Endothelial cell (in vitro differentiated cells): ENCODE measurements at places on chromosomes 16 and 17. TPM values are rescaled to one million over a fixed set of nuclear protein-coding genes. Genes with fewer than 3 reads are reported as not detected.

DNA sequence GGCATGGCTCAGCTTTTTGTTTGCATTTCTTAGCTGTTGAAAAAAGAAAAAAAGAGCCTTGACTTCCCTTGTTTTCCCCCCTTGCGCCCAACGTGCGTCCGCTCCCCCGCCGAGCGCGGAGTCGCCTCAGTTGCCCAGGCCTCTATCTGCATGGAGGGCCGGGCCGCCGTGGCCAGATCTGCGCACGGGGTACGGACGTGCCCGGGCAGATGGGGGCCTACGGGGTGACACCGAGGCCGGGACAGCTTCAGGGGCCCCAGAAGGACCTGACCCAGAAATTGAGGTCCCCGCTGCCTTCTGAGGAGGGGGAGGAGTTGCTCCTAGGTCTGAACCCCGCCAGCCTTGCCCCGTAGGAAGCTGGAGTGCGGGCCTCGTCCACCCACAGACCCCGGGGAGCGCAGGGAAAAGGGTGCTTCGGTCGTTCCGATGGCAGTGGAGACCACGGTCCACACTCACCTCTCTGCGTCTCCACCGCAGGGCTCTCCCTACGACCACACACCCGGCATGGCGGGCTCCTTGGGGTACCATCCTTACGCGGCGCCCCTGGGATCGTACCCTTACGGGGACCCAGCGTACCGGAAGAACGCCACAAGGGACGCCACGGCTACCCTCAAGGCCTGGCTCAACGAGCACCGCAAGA lies 1.5 kb downstream of the IRX5 start:
- H3K36me3 ChIP-seq: no peaks in the 10 kb centered on the region
- no peak overlapping the region for H3K27ac ChIP-seq
- H3K4me3 ChIP-seq: peak overlapping the region; percentile 88
- peaks cover 37% of the 10 kb centered on the region for H3K27me3 ChIP-seq
- H3K4me1 ChIP-seq: peaks cover 38% of the 10 kb centered on the region

- DNase-seq: no peak
- peaks cover 8% of the 10 kb centered on the region for H3K27me3 ChIP-seq
- peaks cover 10% of the 10 kb centered on the region for H3K4me1 ChIP-seq
- no peak overlapping the region for H3K27ac ChIP-seq
- H3K4me3 ChIP-seq: peak overlapping the region; percentile 20
- peaks cover 4% of the 10 kb centered on the region for H3K36me3 ChIP-seq
Measured at GRCh38 chr17:47948706-47949196, 7.4 kb downstream of the PNPO start.

GRCh38 chr16:55222486-55222885 lies 101.5 kb upstream of the IRX6 start:
- H3K27ac ChIP-seq: no peak overlapping the region
- no peaks in the 10 kb centered on the region for H3K4me1 ChIP-seq
- peaks cover 4% of the 10 kb centered on the region for H3K27me3 ChIP-seq
- DNase-seq: no peak
- no peaks in the 10 kb centered on the region for H3K36me3 ChIP-seq
- H3K4me3 ChIP-seq: no peak overlapping the region

DNA sequence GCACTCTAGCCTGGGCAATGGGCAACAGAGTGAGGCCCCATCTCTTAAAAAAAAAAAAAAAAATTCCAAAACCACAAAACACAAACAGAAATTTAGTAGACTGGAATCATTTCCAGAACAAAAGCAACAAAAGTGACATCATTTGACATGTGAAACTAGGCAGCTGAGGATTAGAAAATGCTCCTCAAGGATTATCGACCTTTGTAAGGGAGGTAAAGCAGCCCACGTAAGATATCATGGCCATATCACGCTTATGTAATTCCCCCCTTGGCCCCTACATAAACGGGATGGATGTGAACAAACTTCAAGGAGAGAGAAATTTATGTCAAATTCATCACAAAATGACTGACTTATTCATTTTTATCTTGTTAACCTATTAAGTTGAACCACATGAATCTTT lies 83.3 kb downstream of the WDR59 start:
- H3K27ac ChIP-seq: no peak overlapping the region
- no peaks in the 10 kb centered on the region for H3K27me3 ChIP-seq
- no peaks in the 10 kb centered on the region for H3K4me1 ChIP-seq
- DNase-seq: no peak
- peaks cover 18% of the 10 kb centered on the region for H3K36me3 ChIP-seq
- H3K4me3 ChIP-seq: no peak overlapping the region

- peaks cover 18% of the 10 kb centered on the region for H3K4me1 ChIP-seq
- H3K27ac ChIP-seq: no peak overlapping the region
- peaks cover 3% of the 10 kb centered on the region for H3K36me3 ChIP-seq
- H3K4me3 ChIP-seq: peak overlapping the region; percentile 96
Measured at GRCh38 chr16:84143784-84144199, 1.2 kb downstream of the HSDL1 start.

- no peak for DNase-seq
- H3K4me1 ChIP-seq: no peaks in the 10 kb centered on the region
- H3K36me3 ChIP-seq: no peaks in the 10 kb centered on the region
- no peak overlapping the region for H3K27ac ChIP-seq
- H3K4me3 ChIP-seq: no peak overlapping the region
Measured at GRCh38 chr16:77409311-77409710, 25.5 kb downstream of the ADAMTS18 start.

GRCh38 chr17:1959871-1960544 lies 65.1 kb downstream of the RTN4RL1 start:
- H3K36me3 ChIP-seq: no peaks in the 10 kb centered on the region
- no peak overlapping the region for H3K4me3 ChIP-seq
- peaks cover 6% of the 10 kb centered on the region for H3K27me3 ChIP-seq
- no peak for DNase-seq

The TBC1D3G gene
- total RNA-seq: not detected

The DNAI2 gene
- not detected for total RNA-seq

The MYH8 gene
- total RNA-seq: not detected

The CCL11 gene
- total RNA-seq: not detected

The QRICH2 gene
- total RNA-seq: 15.0 TPM

The GOSR1 gene
- total RNA-seq: 47.5 TPM

The DBNDD1 gene
- 36.8 TPM for total RNA-seq
